ENCODE measurements at places on chromosomes 16 and 17.

DNA sequence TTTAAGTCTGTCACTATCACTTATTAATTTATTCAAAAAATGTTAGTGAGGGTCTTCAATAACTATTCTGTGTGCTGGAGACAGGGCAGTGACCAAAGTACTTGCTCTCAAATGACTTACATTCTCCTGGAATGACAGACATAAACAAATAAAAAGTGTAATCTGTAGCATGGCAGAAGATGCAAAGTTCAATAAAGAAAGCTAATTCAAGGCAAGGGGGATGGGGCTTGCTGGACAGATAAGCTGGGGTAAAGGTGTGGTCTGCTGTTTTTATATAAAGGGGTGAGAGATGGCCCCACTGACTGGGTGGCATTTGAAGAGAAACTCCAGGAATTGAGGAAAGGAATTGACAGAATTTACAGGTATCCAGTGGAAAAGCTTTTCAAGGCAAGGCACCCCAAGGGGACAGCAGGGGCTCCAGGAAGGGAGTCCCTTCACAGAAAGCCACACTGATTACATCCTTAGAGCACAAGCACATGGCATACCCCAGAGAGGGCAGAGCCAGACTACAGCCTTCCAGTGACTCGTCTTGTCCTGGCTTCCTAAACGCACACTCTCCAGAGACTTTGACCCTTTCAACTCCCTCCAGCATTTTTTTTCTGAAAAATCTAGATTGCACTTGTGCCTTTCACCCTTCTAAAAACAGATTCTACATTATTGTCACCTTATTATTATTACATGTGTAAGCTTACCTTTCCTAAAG lies 123.7 kb upstream of the HS3ST3A1 start:
- DNase-seq, result no peak

- no peak for DNase-seq
These were observed 68.8 kb downstream of the GPR139 start for GRCh38 chr16:20004931-20005330.

DNA sequence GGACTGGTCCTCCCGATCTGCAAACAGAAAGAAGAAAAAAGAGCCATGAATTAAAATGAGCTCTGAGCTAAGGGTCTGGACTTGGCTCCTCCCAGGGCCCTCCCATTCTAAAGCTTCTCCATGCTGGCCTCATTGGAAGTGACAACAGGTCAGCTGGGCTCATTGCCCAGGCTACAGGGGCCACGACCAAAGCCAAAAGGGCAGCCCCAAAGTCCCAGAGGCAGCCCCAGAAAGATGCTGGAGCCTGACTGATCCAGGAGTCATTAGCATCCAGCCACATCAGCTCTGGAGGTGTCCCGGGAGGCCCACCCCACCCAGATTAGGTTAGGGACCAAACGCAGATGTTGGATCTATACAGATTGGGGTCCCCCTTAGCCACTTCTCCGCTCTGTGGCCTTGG lies 58.2 kb downstream of the MYH11 start:
- DNase-seq, result no peak

- no peak for DNase-seq
These were observed 187.2 kb downstream of the CDK5R1 start for GRCh38 chr17:32673964-32674363.

GRCh38 chr16:12575288-12575687 lies 228.4 kb downstream of the CPPED1 start:
- DNase-seq, result no peak

DNA sequence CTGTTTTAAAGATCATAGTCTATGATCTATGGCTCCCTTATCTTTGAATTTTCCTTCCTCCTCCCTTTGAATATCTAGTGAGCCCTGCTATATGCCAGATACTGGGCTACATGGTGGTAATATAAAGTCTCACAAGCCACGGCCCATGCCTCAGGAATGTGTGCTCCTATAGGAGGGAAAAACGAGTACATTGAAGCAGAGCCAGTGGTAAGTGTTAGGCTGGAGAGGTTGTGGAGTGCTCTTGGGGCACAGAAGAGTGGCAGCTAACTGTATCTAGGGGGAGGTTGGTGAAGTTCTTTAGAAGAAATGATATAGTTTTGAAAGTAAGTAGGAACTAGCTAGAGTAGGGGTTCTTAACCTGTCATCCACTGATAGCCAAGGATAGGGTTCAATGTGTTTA lies 105.8 kb upstream of the PMFBP1 start:
- no peak for DNase-seq

GRCh38 chr17:36657390-36657762 lies 56.0 kb downstream of the MRM1 start:
- no peak for DNase-seq

DNA sequence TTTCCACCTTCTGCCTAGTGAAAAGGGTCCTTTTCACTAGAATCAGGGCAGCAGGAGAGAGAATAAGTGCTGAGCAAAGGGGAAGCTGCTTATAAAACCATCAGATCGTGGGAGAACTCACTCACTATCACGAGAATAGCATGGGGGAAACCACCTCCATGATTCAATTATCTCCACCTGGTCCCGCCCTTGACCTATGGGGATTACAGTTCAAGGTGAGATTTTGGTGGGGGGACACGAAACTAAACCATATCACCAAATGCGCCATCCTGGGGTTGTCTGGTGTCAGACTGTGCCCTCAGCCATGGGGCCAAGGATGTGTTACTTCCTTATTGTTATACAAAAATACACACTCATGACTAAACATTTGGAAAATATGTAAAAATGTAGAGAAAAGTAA lies 10.4 kb upstream of the KATNB1 start:
- DNase-seq, result no peak

GRCh38 chr16:88471575-88471974 lies 18.5 kb downstream of the ZFPM1 start:
- no peak for DNase-seq

DNA sequence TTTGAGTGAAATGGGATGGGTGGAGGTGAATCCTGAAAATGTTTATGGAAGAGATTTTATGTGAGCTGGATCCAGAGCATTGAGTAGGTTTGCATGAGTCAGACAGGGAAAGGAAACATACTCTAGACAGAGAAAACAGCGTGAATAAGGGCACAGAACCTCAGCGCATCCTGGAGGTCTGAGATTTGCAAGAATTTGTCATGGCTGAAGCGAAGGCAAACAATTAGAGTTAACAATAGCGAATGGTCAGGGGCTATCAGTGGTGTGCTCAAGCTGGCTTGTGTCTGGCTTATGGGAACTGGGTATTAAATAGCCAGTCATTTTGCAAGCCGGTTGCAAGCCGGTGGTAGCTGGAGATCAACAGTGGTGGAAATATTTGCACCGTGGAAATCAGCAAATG lies 36.4 kb downstream of the MAP2K6 start:
- DNase-seq, result no peak

DNA sequence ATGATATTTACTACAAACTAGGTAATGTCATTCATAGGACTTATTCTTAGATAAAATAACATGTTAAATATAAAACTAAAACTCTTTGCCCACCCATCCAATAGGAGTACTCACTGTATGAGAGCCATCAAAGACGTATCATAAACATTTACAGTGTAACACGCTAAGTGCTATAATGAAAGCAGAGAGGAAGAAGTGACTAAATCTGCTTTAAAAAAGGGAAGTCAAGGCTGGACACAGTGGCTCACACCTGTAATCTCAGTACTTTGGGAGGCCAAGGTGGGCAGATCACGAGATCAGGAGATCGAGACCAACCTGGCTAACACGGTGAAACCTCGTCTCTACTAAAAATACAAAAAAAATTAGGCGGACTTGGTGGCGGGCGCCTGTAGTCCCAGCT lies 32.4 kb downstream of the SPAG9 start:
- DNase-seq, result no peak

GRCh38 chr16:31874366-31875111 lies 932 bp downstream of the ZNF267 start:
- no peak for DNase-seq

- no peak for DNase-seq
These were observed 265.5 kb downstream of the PARN start for GRCh38 chr16:14364386-14365199.

DNA sequence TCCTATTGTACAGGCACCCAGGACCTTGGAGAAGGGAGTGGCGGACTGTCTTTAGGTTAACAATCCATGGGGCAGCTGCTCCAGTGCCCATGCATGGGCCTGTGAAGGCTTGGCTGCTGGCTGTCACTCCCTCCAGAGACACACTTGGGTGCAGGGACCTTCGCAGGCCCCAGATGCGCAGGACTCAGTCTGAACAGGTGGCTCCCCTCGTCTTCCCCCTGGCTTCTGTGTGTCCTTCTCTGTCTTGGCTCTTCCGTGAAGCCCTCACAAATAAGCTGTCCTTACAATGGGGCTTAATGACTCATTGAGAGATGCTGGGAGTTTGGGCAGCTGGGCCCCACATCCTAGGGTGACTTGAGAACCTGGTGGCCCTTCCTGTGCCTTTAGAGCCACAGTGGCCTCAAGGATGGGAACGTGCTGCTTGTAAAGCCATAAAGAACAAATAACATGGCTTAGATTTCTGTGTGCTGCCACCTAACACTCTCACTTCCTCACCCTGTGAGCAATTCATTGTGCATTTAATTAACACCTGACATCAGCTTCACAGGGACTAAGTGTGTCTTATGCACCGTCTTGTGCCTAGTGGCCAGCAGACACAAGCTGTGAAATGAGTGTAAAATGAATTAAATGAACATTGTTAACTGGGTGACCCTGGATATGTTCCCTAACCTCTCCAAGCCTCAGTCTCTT lies 340.7 kb downstream of the SNX29 start:
- no peak for DNase-seq

- DNase-seq, result no peak
These were observed 29.2 kb upstream of the CBFA2T3 start for GRCh38 chr16:89006036-89006752.

DNA sequence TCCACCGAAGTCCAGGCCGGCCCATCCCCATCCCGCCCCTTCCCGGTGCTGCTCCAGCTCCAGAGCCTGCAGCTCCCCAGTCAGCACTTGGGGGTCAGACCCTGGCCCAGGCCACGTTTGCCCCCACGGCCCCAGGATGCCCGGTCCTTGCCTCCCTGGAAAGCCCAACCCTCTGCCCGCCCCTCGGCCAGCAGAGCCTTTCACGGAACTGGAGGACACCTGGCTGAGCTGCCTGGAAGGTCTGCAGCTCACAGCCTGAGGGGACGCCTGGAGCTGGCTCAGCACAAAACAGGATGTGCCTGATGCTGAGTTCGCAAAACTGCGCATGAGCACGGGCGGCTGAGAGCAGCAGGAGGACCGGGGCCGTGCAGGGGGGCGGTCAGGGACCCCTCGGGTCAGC lies 29.7 kb upstream of the SSTR5 start:
- no peak for DNase-seq

- DNase-seq, result no peak
These were observed 1208.4 kb upstream of the CDH8 start for GRCh38 chr16:63244631-63245030.

DNA sequence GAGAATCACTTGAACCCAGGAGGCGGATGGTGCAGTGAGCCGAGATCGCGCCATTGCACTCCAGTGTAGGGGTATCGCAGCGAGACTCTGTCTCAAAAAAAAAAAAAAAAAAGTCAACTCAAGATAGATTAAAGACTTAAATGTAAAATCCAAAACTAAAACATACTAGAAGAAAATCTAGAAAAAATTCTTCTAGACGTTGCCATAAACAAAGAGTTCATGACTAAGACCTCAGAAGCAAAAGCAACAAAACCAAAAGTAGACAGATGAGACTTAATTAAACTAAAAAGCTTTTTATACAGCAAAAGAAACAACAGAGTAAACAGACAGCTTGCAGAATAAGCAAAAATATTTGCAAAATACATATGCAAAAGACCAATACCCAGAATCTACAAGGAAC lies 61.2 kb upstream of the ABCC11 start:
- no peak for DNase-seq

DNA sequence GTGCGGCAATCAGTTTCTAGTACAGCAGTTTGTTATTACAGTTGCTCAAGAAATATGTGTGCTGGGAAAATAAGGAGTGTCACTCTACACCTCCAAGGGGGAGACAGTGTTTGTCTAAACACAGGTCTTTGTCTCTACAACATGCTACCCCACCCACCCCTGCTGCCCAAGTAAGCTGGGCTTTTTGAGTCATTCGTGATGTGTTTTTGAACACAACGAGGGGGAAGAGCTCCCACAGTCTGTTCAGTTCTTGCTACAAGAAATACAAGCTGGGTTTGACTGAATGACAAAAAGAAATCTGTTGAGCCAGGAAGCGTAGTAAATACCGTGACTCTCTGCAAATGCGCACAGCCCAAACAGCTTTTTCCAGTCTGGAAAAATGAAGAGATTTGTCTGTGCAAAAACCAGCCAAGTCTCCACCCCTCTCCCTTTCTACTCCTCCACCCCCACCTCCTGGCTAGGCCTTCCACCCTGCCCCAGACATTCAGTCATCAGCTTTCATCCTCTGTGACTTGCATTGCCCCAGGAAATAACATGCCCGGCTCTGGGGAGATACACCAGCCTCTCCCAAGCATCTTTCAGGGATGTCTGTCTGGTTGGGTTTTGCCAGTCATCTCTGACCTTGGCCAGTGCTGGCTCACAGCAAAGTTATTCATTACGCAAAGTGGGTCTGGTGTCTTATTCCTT lies 25.7 kb downstream of the CHD9 start:
- no peak for DNase-seq

DNA sequence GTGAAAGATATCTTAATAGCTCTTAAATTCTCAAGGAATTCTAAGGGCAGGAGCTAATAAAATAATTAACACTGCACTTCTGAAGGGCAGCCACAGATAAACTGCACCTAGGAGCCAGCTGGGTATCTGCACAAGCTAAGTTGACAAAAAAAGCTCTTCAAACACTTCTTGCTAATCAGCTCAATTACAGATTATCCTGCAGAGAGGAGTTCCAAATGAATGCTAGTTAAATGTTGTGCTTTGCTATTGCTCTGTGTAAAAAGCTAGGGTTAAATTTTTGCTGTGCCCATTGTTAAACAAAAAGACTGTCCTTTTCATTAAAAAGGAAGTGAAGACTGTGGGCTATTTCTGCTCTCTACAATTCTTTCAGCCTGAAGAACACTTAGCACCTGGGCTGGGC lies 158.5 kb upstream of the SHISA6 start:
- DNase-seq, result no peak

GRCh38 chr17:2683912-2684311 lies 27.7 kb downstream of the CLUH start:
- no peak for DNase-seq

DNA sequence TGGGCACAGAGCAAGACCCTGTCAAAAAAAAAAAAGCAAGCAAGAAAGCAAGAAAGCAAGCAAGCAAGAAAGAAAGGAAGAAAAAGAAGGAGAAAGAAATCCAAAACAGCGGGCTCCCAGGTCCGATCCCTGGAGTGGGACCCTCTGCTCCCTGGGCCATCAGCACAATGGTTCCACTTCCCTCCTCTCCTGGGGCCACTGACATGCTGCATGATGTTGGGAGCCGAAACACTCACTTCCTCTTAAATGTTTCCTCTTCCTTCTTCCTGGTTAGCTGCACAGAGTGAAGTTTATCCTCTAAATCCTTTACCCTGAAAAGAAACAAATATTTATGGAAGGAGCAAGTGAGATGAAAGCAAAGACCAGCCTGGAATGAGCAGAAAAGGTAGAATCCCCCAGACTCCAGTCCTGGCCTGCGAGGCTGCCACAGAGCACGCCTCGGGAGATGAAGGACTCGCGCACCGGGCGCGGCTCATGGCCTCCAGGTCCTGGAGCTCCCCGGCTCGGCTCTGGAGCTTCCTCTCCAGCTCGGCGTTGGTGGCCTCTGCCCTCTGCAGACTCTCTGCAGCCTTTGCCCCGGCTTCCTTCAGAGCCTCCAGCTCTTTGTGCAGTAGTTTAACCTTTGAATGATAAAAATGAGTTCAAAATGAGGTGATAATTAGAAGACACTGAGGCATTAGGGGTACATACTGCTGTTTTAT lies 19.0 kb downstream of the CCDC57 start:
- no peak for DNase-seq

Measured in stimulated activated CD4-positive, alpha-beta T cell treated with anti-CD3 and anti-CD28 coated beads, TNF-alpha, amount 100 ng/mL, for 48 hours (primary cell).